ENCODE measurements at places on chromosomes 2 and 18.
A peak's percentile ranks its signal among the peaks of the same experiment; 100 is the strongest.

DNA sequence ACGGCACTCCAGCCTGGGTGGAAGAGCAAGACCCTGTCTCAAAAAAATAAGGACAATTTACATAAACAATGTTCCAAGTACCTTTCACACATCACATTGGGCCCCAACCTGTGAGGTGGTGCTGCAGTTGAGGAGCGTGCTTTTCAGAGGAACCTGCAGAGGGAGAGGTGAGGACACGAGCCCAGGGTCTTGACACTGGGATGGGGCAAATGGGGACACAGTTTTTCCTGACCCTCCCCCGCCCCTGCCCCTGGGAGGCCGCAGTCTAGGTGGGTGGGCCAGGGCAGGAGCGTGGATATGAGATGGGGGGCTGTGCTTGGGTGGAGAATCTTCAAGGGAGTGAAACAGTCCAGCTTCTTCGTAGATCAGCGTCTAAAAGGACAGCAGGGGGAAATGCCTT lies 112.9 kb downstream of the SEPTIN10 start:
- no peak for DNase-seq

- peak; percentile 61 for DNase-seq
Measured at GRCh38 chr18:12307701-12308385, at the start of gene TUBB6. Gene TUBB6, plus strand, starts transcription at chr18:12308241. Its CDS starts 52 bp downstream, at chr18:12308293.

DNA sequence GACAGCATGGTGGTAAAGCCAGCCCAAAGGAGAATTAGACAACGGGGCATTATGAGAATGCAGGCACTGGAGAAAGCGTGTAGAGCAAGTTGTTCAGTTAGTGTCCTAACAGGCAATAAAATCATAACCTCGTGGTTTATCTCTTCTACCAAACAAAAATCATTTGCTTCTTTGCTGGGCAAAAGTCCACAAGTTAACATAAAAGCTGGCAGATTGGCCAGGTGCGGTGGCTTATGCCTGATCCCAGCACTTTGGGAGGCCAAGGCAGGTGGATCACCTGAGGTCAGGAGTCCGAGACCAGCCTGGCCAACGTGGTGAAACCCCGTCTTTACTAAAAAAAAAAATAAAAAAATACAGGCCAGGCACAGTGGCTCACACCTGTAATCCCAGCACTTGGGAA lies 364.1 kb downstream of the SETBP1 start:
- DNase-seq, result no peak

DNA sequence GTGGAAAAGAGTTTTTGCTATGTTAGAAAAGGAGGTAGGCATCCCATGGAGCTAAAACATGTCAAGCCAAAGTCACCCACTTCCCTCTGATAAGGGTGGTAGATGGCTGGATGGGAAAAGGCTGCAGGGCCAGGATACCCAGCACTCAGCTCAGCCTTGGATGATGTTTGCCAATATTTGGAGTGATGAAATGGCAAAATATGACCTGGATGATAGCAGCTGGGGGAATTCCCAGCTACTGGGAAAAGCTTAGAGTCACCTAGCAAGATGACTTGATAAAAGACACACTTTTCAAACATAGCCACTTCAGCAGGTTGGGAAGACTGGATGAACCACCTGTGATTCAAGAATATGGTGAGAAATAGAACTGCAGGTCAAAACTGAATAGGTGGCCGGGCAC lies 10.1 kb downstream of the RFX8 start:
- no peak for DNase-seq

DNA sequence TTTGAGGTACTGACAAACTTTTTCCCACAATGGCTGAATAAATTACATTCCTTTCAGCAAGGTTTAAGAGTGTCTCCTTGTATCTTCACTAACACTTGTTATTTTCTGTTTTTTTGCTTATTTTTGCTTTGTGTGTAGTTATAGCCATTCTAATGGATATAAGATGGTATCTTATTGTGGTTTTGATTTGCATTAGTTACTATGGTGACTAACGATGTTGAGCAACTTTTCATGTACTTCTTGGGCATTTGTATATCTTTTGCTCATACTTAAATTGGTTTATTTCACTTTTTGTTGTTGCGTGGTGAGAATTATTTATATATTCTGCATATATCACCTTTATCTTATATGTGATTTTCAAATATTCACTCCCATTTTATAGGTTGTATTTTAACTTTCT lies 79.9 kb upstream of the FSIP2 start:
- no peak for DNase-seq

- no peak for DNase-seq
Measured at GRCh38 chr2:222468346-222468745, 44.0 kb downstream of the SGPP2 start.

DNA sequence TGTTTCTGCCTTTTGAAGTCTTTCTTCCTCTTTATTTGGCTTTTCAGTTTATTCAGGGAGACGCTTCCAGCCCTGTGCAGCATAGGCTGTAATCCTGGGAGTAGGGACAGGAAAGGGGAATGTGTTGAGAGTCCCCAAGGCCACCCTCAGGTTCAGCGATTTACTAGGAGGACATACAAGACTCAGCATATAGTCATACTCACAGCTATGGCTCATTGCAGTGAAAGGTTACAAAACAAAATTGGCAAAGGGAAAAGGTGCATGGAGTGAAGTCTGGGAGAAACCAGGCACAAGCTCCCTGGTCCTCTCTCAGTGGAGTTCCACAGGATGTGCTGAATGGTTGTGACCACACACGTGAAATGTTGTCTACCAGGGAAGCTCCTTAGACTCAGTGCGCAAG lies 49.6 kb upstream of the ZNF638 start:
- no peak for DNase-seq

- no peak for DNase-seq
Measured at GRCh38 chr2:98522854-98523253, 78.2 kb downstream of the INPP4A start.

DNA sequence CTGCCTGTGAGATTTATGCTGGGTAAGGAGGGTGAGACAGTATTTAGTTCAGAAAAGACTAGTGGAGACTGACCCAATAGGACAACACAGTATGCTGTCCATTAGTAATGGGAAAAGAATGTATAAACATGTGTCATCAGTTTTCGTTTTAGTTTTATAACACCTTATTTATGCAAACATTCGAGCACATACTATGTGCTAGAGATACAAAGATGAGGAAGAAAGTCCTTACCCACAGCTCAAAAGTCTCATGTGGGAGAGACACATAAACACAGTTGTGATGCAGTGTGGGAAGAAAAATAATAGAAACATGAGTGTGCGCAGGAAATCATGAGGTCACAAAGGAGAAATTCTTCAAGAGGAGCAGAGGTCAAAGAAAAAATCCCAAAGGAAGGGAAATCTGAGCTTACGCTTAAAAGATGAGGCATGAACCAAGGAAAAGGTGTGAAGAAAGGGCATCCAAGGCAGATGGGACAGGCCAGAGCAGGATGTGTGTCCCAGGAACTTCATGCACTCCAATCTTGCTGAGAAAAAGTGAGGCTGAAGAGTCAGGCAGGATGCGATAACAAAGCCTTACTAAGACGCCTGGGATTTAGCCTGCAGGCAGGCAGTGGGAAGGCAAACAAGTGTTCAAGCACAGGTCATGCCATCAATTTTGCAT lies 8.1 kb downstream of the METTL21A start:
- DNase-seq, result no peak

DNA sequence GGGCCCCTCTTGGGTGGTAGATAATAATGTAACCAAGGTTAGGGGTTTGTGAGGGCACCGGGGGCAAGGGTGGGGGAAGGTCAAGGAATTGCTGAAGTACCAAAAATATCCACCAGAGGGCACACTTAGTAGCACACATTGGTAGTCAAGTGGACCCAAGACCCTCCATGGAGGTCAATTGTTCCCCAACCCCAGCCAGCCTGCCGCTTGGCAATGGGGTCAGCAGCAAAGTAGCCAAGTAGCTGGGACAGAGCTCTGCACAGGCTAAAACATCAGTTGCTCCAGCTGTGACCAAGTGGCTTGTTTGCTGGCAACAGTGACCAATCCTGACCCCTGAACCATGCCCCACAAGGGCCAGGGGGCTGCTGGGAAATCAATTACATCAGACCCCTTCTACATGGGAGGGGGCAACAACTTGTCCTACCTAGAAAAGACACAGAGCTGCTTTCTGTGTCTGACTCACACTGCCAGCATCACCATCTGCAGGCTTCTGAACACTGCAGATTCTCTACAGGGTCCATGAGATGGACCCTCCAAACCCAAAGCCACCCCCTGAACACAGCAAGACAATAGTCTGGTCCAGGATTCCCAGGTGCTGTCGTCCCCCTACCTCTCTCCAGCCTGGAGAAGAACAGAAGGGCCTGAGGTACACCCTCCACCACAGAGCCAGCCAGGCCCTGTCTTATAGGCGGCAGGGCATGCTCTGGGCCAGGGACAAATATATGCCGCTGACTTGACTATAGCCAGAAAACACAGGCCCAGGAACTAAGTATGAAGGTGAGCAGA lies 76.0 kb downstream of the EMX1 start:
- peak; percentile 77 for DNase-seq

GRCh38 chr2:239898292-239898925 lies 126.7 kb downstream of the NDUFA10 start:
- DNase-seq, result no peak

DNA sequence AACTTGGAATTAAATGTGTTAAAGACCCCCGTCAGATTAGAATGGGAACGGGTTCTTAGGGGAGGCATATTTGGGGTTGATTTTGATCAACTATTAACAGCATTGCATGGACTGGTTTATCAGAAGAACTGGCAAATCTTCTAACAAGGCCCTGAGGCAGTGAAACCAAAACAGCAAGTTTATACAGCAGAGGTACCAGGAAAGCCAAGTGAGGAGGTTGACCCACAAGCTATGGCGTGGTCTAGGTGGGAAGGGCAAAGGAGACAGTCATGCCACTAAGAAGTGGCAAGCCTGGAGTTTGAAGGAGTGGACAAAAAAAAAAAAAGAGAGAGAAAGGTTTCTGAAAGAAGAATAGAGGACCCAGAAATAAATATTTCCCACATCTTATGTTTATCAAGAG lies 187.0 kb downstream of the MREG start:
- DNase-seq, result no peak
